ENCODE measurements at places on chromosomes 4 and X.

- DNase-seq = no peak
Measured at GRCh38 chr4:80922941-80923340, 107.6 kb upstream of the BMP3 start.

GRCh38 chrX:148536961-148537360 lies 36.5 kb downstream of the AFF2 start:
- DNase-seq = no peak

DNA sequence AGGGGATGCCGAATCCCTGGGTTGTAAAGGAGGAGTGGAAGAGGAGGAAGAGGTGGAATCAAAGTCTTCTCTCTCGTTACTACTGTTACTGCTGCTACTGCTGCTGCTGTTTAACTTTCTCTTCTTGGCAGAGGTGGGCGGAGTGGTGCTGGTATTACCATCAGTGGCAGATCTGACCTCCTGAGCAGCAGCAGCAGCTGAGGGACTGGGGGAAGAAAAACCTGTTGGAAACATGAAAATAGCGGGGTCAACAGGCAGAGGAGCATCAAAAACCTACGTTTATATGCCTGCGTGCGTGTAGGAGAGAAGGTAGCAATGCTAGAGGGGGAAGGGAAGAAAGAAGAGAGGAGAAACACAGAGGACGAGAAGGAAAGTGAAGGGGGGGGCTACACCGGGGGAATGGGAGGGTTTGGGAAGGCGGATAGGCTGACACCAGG lies 339 bp downstream of the CUL4B start:
- peak; percentile 67 for DNase-seq

- DNase-seq = no peak
Measured at GRCh38 chr4:2059726-2060602, 837 bp downstream of the NAT8L start.

- DNase-seq = no peak
Measured at GRCh38 chr4:138775489-138775888, 240.1 kb upstream of the NOCT start.

GRCh38 chr4:115852767-115853091 lies 739.3 kb upstream of the NDST4 start:
- DNase-seq = no peak

DNA sequence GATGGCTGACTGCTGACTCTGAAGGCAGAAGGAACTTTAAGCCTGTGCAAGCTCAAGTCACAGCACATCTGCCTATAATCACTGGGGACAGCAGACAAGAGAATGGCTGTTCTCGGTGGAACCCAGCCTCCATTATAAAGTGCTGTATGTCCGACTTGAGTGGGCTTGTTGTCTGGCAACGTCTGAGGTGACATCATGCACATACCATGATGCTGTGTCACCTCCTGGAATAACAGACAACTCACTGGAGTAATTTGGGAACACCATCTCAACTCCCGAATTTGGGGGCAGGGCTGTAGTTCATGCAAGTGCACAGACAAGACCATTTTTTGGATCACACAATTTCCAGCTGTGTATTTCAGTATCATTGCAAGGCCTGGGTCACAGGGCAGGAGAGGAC lies 59.8 kb upstream of the GPM6B start:
- no peak for DNase-seq

DNA sequence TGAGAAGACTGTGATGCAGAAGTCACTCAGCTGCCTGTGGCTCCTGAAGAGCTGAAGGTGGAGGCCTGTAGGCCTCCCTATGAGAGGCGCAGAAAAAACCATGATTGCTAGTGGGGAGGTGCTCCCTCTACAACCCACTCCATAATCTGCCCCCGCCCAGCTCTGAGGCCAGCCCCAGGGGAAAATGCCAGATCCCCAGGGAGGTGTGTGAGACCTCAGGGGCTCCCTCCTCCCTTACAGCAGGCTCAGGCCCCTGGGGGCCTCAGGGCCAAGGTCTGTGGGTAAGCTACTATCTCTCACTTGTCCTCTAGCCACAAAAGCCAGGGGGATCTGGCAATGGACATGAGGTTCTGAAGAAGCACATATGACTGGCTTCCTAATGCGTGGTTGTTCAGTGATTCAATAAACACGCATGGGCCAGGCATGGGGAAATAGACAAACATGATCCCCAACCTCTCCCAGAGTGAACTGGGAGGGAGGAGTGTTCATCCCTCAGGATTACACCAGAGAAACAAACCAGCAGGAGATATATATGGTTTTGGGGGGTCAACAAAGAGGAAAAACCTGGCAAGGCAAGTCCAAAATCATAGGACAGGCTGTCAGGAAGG lies 51.0 kb upstream of the MTM1 start:
- DNase-seq = no peak

GRCh38 chrX:134735015-134735414 lies 76.7 kb upstream of the PLAC1 start:
- DNase-seq = no peak

- DNase-seq = no peak
Measured at GRCh38 chrX:105211066-105211575, 9.4 kb downstream of the TEX13A start.

DNA sequence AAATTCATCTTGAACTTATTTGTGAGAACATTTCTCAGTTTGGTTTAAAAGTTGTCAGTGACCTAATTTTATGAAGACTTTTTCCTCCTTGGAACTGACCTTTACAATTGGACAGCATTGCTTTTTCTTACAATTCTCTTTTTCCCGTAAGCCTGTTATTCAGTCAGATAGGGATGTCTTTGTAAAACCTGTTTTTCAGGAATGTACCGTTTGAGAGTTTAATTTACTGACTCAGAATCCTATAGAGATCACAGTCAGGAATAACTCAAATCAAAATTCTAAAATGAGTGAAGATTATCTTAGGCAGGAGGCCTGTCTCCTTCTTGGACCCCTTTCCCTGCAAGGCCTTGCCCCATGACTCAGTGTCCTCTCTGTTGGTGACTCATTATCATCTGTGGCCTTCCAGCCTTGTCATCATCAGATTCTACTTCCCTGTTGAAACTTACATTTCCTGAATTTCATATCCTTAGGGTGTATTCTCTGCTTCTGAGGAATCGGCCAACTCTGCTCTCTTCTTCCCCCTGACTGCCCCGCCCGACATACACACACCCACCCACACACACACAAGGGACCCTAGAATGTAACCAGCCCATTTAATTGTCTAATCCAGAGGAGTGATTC lies 99.8 kb downstream of the ARHGAP10 start:
- DNase-seq = peak; percentile 79

DNA sequence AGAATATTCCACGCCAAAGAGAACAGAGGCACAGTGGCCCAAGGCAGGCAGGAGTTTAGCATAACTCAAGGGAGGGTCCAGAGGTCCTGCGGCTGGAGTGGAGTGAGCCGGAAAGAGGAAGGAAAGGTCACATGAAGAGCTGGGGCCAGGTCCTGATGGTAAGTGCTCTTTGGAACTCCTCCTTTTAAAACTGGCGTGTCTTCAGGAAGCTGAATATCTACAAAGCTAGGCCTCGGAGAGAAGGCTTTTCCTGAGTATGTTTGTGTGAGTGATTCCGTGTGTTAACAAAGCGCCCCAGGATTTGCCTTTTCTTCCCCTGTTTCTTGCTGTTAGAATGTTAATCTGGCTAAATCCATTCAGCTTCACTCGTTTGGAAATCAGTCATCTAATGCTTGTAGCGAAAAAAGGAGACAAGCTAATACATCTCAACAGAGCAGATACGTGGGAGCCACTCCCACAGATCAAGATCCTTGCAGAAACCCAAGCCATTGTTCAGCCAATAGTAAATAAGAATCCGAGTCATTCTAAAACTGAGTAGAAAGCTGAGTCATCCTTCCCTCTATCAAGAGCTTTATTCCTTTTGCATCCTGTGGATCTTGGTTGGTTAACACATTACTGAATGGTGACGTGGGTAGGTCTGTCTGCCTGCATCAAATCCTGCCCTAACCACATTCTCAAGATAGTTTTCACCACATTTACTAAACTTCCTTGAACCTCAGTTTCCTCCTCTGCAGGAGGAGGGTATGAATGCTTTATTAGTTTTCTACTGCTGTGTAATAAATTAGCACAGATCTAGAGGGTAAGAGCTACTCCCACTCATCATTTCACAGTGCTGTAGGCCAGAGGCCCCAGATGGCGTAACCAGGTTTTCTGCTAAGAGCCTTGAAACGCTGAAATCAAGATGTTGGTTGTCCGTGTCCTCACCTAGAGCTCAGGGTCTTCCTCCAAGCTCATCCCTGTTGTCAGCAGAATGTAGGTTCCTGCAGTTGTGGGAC lies 43.2 kb upstream of the RBM47 start:
- no peak for DNase-seq

DNA sequence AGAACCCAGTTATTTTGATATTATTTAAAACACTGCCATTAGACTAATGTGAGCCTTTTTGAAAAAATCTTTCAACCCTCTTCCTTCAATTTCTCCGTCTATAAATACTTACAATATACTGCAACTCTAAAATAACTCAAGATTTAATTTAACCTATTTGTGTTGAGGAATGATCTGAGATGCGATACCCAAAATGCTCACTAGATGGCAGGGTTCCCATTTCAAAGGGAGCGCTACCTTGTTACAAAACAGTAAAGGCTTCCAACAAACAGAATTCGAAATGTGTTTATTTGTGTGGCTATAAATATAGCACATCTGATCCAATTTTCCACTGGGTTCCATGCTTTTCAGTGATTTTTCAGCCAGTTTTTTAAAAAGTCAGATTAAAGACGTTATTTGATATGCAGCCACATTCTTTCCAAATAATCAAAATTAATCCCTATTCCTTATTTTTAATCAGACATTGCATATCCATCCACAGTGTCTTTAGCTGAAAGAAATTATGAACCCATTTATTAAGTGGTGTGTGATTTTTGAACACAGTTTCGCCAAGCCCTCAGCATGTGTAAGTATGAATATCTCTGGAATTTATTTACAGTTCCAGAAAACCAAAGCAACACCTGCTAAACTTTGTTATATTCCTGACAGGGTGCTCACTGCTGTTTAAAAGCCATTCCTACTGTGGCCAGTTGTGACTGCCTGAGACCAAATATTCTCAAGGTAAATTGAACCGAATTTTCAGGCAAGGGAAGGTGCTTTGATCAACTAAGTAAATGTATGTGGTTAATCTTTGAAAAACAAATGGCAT lies 668.0 kb upstream of the LCORL start:
- DNase-seq = peak; percentile 74

GRCh38 chr4:24559032-24559821 lies 25.1 kb downstream of the DHX15 start:
- DNase-seq = no peak

DNA sequence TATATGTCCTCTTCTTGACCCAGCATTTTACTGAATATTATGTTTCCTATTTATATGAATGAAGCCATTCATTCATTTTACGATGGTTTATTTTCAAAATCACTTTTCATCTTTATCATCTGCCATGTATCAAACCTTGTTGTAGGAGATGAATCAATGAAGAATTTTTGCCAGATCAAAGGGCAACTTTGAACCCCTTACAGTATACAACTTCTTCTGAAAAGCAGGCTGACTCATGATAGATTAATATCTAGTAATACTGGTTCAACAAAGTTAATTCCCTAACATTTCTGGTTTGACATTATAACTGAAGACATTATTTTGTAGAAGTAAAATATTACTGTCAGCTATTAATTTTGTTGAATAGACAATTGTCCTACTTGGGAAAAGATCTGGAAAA lies 226.0 kb downstream of the RPA4 start:
- DNase-seq = no peak

GRCh38 chrX:98380556-98380955 lies 1496.8 kb downstream of the RPA4 start:
- no peak for DNase-seq

- no peak for DNase-seq
Measured at GRCh38 chr4:106530821-106531220, 162.2 kb upstream of the GIMD1 start.

DNA sequence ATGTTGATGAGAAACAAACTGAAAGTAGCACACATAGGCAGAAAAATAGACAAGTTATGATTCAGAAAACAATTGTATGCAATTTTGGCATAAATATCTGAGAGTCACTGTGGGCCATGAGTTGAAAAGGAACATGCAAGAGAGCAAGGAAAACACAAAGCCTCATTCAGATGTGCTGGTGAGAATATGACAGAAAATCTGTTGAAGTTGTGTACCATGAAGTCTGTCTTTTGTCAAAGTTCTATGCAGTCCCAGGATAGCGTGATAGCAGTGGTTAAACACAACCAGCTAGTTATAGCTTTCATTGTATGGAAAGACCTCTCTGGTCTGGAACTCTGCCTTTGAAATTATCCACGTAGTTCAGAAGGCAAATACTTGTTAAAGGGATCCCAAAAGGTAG lies 53.0 kb downstream of the TMEM154 start:
- DNase-seq = no peak

DNA sequence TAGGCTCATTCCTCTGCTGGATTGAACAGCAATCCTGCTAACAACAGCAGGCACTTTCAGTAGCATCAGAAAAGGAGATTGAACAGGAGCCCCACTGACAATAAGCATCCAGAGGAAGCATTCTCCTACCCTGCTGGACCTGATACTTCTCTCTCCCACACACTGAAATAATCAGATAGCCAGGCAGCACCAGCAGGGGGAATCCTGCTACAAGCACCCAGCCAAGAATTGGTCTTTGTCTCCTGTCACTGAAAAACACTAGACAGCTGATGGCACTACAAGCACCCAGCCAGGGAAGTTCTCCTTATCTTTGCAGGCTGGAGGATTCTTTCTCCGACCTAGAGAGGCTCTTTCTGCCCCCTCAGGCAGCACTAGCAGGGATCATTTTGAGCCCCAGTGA lies 444.3 kb upstream of the GRIA3 start:
- DNase-seq = no peak

DNA sequence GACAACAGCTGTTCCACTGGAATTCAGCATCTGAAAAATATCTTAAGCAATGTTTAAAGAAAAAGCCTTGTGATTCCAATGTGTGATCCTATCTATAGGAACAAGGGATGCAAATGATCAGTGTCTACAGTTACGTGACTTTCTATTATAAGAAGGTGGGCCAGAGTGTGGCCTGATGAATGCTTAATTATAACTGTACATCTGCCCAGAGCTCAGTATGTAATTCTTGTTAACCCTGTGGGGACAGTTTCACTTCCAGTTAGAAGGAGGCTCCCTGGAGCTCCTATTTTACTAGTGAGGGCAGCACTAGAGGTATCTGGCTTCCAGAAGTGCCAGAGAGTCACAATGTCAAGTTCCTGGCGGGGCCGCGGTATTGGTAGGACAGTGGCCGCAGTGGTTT lies 288.5 kb downstream of the USP46 start:
- DNase-seq = no peak

- no peak for DNase-seq
Measured at GRCh38 chrX:14050709-14051108, 21.0 kb upstream of the GEMIN8 start.

DNA sequence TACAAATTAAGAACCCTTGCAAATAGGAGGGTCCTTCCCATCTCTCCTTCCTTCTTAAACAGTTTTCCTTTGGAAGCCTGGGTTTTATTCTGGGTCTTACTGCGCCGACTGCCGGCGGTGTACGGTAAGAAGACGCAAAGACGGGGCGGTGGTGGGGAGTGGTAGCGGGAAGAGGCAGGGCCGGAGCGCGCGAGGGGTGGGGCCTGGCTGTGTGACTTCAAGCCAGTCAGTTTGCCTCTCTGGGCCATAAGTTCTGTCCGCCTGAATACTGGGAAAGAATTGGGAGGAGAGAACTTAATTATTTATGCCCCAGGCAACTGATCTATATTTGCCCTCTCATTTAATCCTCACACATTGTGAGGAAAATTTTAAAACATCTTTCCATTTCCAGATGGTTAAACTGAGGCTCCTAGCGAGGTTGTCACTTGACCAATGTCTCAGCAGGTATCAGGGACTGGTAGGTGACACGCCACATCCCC lies 726 bp upstream of the KANTR start:
- peak; percentile 93 for DNase-seq

- DNase-seq = peak; percentile 60
Measured at GRCh38 chr4:7785017-7785416, 154.6 kb downstream of the AFAP1 start.
